Activated T-cell treated with anti-CD3 and anti-CD28 coated beads for 1 hour (primary cell): ENCODE measurements at places on chromosomes 12 and 14.

- DNase-seq: no peak
These were observed 368.7 kb upstream of the GARIN6 start for GRCh38 chr12:99278899-99279298.

DNA sequence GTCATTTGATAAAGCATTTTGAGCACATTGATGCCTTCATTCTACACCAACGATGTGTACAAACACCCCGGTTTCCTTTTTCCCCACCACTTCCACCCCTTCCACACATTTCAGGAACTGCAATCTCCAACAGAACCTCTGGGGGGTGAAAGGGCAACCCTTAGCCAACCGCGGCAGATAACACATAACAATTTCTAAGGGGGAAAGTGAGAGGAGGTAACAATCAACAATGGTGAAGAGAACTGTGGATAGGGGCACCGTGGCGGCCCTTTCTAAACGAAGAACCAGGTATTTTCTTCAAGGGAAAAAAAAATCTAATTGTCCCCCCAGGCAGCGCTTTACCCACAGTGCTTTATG, 1.1 kb downstream of the KITLG start:
- DNase-seq: no peak

GRCh38 chr12:10304161-10304574, 3.5 kb upstream of the KLRD1 start:
- DNase-seq: no peak

DNA sequence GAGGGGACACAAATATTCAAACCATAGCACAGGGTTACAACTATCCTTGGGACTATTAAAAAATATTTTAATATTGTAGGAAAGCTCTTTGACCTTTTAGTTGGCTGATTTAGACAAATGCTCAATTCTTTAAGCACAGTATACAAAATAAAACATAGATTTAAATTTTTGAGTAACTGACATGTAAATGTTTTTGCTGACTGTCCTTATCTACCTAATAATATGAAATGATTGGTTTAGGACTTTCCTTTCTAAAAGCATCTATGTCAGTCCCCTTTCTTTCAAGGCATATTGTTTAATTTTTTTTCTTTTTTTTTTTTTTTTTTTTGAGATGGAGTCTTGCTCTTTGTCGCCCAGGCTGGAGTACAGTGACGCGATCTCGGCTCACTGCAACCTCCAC, 16.5 kb upstream of the OR6J1 start:
- no peak for DNase-seq

- DNase-seq: peak; percentile 26
These were observed 172.8 kb downstream of the ETV6 start for GRCh38 chr12:11822081-11822834.

DNA sequence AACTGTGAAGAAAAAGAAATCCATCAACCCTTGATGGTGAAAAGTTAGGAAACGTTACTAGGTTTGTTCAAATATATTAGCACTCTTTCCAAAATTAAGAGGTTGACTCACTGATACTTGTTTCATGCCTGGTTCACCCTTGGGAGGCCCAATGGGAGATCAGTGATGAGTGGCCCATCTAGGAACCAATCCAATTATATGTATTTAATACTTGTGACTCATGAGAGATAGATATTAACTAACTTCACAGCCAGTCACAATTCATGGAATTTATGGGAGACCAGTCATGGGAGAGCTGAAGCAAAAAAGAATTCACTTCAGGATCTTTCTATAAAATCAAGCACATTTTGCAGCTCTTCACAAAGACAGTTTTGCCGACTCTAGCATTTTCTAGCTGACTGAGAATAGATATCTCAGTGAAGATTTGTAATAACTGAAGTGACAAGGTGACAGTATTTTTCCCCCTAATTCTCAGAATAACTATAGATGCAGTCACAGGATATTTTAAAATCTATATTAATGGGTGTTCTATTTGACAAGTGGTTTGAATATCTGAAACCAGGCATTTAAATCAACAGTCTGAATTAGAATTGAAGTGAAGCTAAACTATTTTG, 230.2 kb downstream of the EPS8 start:
- DNase-seq: no peak

- DNase-seq: no peak
These were observed 137.3 kb downstream of the WIF1 start for GRCh38 chr12:64983771-64984278.

DNA sequence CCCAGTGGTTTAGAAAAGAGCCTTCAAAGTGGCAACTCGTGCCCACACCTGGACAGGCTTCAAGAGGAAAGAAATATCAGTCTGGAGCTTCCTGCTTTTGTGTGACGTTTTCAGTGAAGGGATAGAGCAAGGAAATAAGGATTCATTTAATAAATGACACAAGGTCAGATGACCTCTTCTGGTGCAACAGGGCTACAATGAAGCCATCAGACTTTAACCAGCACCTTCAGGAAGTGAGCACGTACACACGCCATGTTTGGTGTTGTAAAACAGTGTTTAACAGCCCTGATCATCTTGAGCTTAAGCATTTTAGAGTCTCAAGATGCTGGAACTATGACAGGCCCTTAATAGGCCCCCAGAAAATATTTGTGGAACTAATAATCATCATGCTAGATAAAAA, 59.1 kb downstream of the CCDC60 start:
- DNase-seq: no peak

DNA sequence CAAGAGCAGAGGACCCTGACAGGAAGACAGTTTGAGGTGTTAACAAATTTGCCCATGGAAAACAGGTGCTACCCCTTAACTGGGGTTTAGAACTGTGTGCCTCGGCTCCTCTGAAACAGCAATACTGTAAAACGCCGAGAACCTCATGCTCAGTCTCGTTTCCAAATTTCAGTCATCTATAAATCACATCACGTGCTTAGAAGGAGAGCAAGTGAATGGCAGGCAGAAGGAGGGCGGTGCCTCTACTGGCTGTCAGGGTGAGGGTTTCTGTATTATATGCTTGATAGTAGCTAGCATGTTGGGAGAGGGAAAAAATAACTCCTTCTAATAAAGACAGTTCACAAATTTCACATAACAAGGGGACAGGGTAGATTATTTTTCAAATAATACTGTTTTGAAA, 4.8 kb downstream of the OR4K13 start:
- no peak for DNase-seq

DNA sequence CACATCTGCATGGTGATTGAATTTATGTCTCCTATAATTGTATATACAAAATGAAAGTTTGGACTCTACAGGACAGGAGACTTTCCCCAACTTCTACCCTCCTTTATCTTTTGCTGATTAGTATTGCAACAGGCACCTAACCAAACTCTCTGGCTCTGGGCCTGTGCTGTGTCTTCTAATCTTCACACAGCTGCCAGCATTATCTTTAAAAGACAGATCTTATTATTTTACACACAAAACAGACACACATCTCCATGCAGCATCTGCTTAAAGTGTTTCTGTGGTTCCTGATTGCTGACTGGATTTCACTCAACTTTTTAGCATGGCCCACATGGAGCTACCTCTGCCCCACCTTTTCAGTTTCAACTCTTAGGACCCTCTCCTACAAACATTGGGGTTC, 154.9 kb upstream of the PELI2 start:
- DNase-seq: no peak

- no peak for DNase-seq
These were observed 30.6 kb downstream of the TAOK3 start for GRCh38 chr12:118342090-118342489.

DNA sequence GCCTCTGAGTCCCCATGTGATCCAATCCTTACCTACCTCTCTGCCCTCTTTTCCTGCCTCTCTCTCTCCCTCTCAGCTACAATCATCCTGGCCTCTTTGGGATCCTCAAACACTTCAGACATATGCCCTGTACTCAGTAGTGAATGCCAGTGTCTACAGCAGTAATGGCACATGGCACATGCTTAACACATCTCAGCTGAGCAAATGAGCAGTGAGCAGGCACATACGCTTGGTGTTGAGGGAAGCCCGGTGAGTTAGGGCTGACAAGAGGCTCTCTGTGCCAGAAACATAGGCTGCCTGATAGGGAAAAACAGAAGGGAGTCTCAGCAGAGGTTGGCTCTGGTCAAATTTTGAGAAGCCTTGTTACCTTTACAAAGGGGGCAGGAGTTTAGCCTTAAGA, 409.1 kb downstream of the TMEM132D start:
- DNase-seq: no peak

GRCh38 chr12:47978598-47978873, 15.1 kb downstream of the TMEM106C start:
- no peak for DNase-seq

DNA sequence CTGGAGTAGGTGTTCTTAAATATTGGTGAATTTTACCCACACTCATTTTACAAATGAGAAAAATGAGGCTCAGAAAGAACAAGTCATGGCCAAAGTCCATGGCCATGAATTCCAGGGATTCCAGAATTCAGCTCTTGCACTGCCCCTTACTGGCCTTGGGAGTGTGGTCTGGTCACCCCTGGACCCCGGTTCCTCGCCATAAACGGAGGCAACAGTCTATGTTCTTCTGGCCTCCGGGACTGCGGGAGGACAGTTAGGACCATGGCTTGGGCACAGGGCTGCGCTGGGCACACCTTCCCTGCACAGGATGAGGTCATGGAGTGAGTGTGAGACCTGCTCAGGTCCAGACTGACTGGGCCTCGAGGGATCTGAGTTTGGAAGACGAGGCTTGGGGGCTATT, 6.9 kb downstream of the CCDC197 start:
- no peak for DNase-seq

DNA sequence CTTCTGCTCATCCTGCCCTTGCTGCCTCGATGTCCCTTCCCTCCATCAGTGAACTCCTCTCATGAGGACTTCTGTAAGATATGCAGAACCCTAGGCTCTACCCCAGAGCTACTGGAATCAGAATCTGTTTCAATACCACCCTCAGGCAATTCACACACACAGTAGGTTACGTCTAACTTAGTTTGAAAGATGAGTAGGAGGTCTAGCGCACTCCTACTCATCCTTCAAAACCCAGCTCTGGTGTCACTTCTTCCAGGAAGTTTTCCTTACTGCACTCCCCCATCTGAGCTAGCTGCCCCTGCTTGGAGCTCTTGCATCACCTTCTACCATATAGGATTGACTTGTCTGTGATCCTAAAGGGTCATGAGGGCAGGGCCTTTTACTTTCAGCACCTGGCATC, 56.4 kb upstream of the DICER1 start:
- no peak for DNase-seq

DNA sequence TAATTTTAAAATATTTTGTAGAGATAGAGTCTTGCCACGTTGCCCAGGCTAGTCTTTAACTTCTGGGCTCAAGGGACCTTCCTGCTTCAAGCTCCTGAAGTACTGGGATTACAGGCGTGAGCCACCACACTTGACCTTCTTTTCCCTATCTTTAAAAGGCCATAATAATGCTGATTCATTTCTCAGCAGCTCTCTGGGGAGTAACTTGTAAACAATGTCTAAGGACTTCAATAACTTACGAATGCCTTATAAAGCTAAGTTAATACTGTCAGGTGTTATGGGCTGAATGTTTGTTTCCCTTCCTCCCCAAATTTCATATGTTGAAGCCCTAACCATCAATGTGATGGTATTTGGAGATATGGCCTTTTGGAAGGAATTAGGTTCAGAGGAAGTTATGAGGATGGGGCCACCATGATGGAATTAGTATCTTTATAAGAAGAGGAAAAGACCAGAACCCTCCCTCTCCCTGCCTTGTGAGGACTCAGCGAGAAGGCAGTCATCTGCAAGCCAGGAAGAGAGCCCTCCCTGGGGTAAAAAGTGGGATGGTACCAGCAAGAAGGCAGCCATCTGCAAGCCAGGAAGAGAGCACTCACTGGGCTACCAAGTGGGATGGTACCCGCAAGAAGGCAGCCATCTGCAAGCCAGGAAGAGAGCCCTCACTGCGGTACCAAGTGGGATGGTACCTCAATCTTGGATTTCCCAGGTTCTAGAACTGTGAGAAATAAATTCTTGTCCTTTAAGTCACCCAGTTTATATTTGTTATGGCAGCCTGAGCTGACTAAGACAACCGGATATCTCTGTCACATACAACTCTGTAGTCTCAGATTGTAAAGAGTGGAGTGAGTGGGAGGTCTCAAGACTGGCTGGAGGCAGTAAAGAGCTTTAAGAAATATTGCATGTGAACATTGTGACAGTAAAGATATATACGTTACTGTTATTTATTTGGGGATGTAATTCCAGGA, 16.3 kb upstream of the YBX3 start:
- no peak for DNase-seq

GRCh38 chr12:116415408-116416108, 138.1 kb upstream of the MED13L start:
- DNase-seq: no peak

DNA sequence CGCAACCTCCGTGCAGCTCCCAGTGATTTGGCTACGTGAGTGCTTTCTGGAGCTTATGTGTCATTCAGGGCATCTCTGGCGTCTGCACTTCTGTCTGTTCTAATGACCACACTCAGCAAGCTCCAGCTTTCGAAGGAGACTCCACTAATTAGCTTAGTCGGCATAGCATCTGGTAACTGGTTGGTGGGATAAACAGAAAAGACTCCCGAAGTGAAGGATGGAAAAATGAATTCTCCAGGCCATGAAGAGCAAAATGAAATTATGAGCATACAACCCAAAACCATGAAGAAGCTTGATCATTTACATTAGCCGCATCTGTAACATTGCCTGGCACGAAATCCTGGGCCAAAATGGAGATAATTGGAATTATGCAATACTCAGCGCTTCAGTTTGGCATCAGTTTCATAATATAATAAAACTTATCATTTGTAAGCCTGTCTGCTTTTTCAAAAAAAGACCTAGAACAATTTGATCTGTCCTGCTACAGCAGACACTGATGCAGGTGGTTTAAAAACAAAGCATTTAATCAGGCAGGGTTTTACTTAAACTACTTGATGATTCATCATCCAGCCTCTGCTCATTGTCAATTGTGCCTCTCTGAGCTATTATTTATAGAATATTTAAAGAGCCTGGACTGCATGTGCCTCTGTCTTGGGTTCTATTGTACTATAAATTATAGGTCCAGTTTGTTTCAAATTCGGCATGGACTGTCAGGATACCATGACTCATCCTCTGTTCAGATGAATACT, 87.4 kb downstream of the SYT1 start:
- DNase-seq: no peak

- DNase-seq: no peak
These were observed 547.1 kb downstream of the CCER1 start for GRCh38 chr12:90407841-90408240.

DNA sequence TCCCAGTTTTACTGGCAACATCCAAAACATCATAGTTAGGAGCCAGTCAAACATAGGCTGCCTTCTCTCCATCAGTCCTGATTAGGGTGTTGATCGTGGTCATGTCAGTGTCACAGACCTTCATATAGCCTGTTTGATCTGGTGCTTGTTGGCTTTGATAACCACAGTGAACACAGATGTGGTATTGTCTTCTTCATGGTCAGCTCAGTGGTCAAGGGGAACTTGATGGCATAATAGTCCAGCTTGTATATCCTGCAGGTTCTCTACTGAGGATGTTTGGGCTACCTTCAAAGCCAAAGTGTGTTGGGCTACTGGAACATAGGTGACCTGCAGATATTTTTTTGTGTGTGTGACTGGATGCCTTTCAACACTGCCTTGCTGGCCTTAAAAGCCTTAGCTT, 21.7 kb downstream of the PRORP start:
- DNase-seq: no peak

- no peak for DNase-seq
These were observed 20.3 kb downstream of the PPM1H start for GRCh38 chr12:62914443-62915203.

GRCh38 chr12:93279565-93280412, 97.9 kb upstream of the NUDT4 start:
- no peak for DNase-seq

GRCh38 chr14:75441728-75442127, 13.9 kb downstream of the JDP2 start:
- DNase-seq: no peak
